Hepatocyte (in vitro differentiated cells): ENCODE measurements at places on chromosomes 1 and 21. TPM values are rescaled to one million over a fixed set of nuclear protein-coding genes. Genes with fewer than 3 reads are reported as not detected.

DNA sequence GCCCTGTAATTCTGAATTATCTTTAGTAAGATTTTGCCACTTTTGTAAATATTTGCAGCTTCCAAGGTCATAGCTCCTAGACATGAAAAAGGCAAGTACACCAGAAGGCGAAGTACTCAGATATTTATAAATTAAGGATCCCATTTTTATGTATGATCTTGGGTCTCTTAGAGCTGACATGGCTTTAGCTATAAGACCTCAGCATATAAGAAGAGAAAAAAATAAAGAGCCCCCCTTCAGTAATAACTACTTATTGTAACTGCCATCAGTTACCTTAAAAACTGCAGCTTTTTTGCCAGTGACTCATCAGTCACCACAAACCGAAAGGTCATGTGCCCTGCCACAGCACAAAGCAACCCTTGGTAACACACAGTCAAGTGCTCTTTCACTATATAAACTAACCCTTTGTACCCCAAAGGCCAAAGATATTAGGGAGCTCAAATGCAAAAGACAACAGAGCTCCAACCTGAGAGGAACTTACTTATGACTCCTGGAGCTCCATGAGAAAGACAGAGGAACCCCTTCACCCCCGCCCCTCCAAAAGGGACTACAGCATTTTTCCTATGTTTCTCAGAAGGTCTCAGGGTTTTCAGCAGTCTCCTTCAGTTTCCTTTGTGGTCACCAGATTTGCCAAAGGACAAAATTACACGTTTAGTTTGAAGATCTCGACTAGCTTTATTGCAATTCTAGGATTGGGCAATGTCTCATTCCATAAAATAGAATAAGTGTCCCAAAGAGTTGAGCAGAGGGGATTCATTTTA lies 219.8 kb upstream of the DUSP10 start:
- no peaks in the 10 kb centered on the region for H3K36me3 ChIP-seq
- H3K4me1 ChIP-seq: no peaks in the 10 kb centered on the region
- H3K27ac ChIP-seq: peak overlapping the region; percentile 33
- H3K27me3 ChIP-seq: no peaks in the 10 kb centered on the region
- H3K4me3 ChIP-seq: no peak overlapping the region

DNA sequence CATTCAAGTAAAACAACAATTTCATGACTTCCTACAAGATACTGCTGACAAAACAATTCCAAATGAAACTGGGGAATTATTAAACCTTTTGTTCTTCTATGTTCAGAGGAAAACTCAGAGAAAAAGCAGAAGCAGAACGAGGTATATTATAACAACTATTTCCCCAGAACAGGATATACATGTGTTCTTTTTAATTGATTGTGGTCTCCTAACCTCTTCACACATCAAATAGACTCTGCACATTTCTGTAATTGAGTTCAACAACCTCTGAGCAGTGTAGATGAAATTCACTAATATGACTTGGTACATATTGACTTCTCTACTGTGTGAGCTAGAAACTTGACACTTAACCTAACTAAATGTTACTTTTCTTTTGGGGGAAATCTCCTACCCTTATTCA lies 584.2 kb downstream of the NEGR1 start:
- no peaks in the 10 kb centered on the region for H3K36me3 ChIP-seq
- H3K4me1 ChIP-seq: no peaks in the 10 kb centered on the region
- no peak for DNase-seq
- no peak overlapping the region for H3K27ac ChIP-seq

The KCND3 gene
- 1.1 and 1.4 TPM in 2 replicates for polyA plus RNA-seq

- no peak overlapping the region for H3K4me3 ChIP-seq
- H3K36me3 ChIP-seq: no peaks in the 10 kb centered on the region
- H3K27me3 ChIP-seq: no peaks in the 10 kb centered on the region
- no peak overlapping the region for H3K27ac ChIP-seq
These were observed 57.0 kb downstream of the CHD5 start for GRCh38 chr1:6123083-6123482.

- H3K4me3 ChIP-seq: no peak overlapping the region
- DNase-seq: peak; percentile 70
- peak overlapping the region; percentile 81 for H3K27ac ChIP-seq
- H3K36me3 ChIP-seq: no peaks in the 10 kb centered on the region
- no peaks in the 10 kb centered on the region for H3K27me3 ChIP-seq
These were observed 26.1 kb downstream of the PROK1 start for GRCh38 chr1:110477041-110477440.

DNA sequence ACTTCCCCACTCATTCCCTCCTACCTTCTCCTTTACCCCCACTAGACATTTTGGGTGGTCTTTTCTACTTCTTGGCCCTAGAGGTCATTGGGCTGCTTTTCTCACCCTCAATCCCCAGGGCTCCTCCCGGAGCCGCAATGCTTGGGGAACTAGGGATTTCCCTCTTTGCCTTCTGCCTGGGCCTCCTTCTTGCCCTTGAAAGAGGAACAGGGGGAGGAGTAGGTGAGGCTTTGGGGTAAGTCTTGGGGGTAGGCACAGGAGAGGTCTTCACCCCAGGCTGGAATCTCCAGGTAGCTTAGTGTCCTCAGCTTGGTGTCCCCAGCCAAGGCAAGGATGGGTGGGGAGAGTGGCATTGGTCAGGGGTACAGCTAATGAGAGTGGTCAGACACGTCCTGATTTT lies 56.2 kb upstream of the EPS8L3 start:
- H3K27ac ChIP-seq: no peak overlapping the region
- H3K36me3 ChIP-seq: no peaks in the 10 kb centered on the region
- DNase-seq: no peak
- H3K27me3 ChIP-seq: no peaks in the 10 kb centered on the region

The RAD54L gene
- 4.2 and 4.9 TPM in 2 replicates for polyA plus RNA-seq

DNA sequence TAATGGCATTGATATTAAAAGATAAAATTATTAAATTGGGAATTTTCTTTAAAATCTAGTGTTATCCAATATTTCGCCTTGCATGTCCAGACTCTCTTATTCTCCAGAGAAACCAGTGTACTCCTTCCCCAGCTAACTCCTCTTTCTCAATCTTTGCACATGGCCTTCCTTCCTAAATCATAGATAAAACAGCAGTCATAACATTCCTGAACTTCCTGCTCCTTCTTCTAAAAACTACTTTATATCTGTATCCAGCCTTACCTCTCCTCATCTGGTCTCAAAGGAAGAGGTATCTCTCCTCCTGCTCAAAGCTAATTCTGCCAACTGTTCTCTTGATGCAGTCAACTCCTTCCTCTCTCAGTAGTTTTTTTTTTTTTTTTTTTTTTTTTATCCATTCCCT lies 39.5 kb upstream of the NEK7 start:
- no peaks in the 10 kb centered on the region for H3K4me1 ChIP-seq
- peak overlapping the region; percentile 24 for H3K27ac ChIP-seq
- no peaks in the 10 kb centered on the region for H3K36me3 ChIP-seq
- H3K4me3 ChIP-seq: no peak overlapping the region

- DNase-seq: peak; percentile 20
- peaks cover 4% of the 10 kb centered on the region for H3K27me3 ChIP-seq
- H3K4me3 ChIP-seq: peak overlapping the region; percentile 80
- H3K36me3 ChIP-seq: no peaks in the 10 kb centered on the region
- peak overlapping the region; percentile 79 for H3K27ac ChIP-seq
These were observed 576 bp downstream of the SMIM12 start for GRCh38 chr1:34858901-34859445.

The OLIG2 gene
- not detected in 2 replicates for polyA plus RNA-seq

- H3K4me3 ChIP-seq: no peak overlapping the region
- H3K27ac ChIP-seq: peak overlapping the region; percentile 92
- peaks cover 15% of the 10 kb centered on the region for H3K27me3 ChIP-seq
- peaks cover 19% of the 10 kb centered on the region for H3K4me1 ChIP-seq
- H3K36me3 ChIP-seq: no peaks in the 10 kb centered on the region
- DNase-seq: peak; percentile 65
These were observed 800 bp upstream of the MMP23B start for GRCh38 chr1:1630965-1631781.

The RHOU gene
- 70.5 and 72.5 TPM in 2 replicates for polyA plus RNA-seq
